ENCODE measurements at places on chromosomes 6 and 20. TPM values are rescaled to one million over a fixed set of nuclear protein-coding genes. Genes with fewer than 3 reads are reported as not detected.

EBF4 gene
- total RNA-seq = 4.1 TPM

BPIFB4 gene
- total RNA-seq = not detected

CNR1 gene
- total RNA-seq = 0.84 TPM

KCNQ5 gene
- 0.43 TPM for total RNA-seq

PCMTD2 gene
- total RNA-seq = 37.8 TPM

HNF4A gene
- not detected for total RNA-seq

IRAK1BP1 gene
- 3.7 TPM for total RNA-seq

SOX18 gene
- total RNA-seq = 0.60 TPM

TRERF1 gene
- 8.6 TPM for total RNA-seq

VPS52 gene
- total RNA-seq = 29.9 TPM

OXT gene
- not detected for total RNA-seq

MLN gene
- total RNA-seq = not detected

PGBD1 gene
- 7.9 TPM for total RNA-seq

CFAP206 gene
- total RNA-seq = 0.60 TPM

C20orf202 gene
- total RNA-seq = not detected

WFDC10B gene
- total RNA-seq = not detected

FERMT1 gene
- 10.9 TPM for total RNA-seq

DLL1 gene
- 1.6 TPM for total RNA-seq

RHAG gene
- total RNA-seq = not detected

LPIN3 gene
- 18.0 TPM for total RNA-seq

APCDD1L gene
- total RNA-seq = 16.4 TPM

ZHX3 gene
- total RNA-seq = 32.7 TPM

SLC32A1 gene
- total RNA-seq = not detected

MICB gene
- 4.1 TPM for total RNA-seq

SEMG1 gene
- not detected for total RNA-seq

C4B gene
- total RNA-seq = 3.7 TPM

ZSCAN12 gene
- total RNA-seq = 5.0 TPM

ITPR3 gene
- 17.7 TPM for total RNA-seq

WFDC2 gene
- 2.4 TPM for total RNA-seq

C6orf141 gene
- 0.55 TPM for total RNA-seq

All from astrocyte (in vitro differentiated cells and primary cell).